ENCODE measurements at places on chromosomes 2 and 18.

GRCh38 chr2:176187899-176188773 lies at the start of gene HOXD1:
TSS of gene HOXD1 (plus strand) at chr2:176188668. CDS start at chr2:176188802, 134 bp downstream.
- no peak for DNase-seq

GRCh38 chr2:232787806-232788205 lies 11.4 kb upstream of the KCNJ13 start:
- DNase-seq: no peak

GRCh38 chr18:76502551-76502950 lies 7.5 kb upstream of the ZNF516 start:
- DNase-seq: no peak

DNA sequence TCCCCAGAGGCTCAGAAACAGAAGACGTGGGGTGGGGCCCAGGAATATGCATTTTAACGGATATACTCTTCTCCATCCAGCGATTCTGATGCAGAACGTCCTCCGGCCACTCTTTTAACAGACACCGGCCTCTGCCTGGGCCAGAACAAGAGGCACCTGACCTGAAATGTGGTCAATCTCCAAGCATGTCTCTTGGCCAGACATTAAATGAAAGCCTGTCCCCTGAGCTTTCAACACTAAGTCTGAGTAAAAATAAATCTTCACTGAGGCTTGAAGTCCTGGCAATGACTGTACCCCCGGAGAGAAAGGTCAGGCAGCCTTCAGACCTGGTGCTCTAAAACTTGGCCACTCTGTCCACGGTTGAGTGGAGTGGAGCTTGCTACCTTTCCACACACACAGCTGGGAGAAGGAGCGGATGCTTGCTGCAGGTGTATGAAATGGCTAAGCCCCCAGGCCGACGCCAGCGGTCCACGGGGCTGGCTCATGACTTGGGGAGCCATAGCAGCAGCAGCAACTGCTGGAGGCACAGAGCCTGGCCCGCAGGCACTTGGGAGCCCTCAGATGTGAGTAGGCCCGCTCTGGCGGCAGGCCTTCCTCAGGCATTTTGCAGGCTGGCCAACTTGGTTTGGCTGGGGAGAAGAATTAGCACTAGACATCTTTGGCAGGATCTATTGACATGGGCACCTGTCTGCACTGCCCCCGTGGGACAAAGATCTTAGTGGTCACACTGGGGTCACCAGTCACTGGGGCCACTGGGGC lies 79.7 kb downstream of the TMEM17 start:
- no peak for DNase-seq

DNA sequence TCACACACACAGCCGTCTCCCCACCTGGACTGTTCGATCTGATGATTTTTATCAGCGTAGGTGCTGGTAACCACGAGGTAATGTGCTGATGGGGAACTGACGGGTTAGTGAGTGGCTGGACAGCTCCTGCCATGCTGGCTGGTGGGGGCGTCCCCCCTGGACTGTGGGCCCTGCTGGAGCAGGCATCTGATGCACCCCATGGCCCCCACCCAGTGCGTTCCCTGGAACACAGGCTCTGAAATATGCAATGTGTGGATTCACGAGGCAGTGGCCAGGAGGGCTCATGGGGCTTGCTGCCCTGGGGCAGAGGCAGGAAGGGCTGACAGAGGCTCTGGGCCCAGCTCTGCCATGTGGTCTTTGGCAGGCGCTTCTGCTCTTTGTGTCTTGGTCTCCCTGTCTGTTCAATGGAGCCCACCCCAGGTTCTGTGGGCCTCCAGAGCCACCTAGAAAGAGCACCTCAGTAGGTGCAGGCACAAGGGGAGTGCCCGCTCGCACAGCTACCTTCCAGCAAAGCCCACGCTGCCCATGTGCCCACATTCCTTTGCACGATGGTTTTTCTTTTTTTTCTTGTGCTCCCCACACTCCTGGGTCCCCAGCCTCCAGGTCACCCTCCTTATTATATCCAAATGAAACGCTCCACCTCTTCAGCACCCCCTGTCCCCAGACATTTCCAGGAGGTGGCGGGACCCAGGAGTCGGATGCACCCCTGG lies 10.3 kb upstream of the PXDN start:
- DNase-seq: no peak

- no peak for DNase-seq
Measured at GRCh38 chr18:63161032-63161760, 158.4 kb downstream of the BCL2 start.

GRCh38 chr18:23596183-23596582 lies 9.9 kb upstream of the NPC1 start:
- no peak for DNase-seq

- no peak for DNase-seq
Measured at GRCh38 chr18:13309748-13310670, 91.4 kb downstream of the LDLRAD4 start.

DNA sequence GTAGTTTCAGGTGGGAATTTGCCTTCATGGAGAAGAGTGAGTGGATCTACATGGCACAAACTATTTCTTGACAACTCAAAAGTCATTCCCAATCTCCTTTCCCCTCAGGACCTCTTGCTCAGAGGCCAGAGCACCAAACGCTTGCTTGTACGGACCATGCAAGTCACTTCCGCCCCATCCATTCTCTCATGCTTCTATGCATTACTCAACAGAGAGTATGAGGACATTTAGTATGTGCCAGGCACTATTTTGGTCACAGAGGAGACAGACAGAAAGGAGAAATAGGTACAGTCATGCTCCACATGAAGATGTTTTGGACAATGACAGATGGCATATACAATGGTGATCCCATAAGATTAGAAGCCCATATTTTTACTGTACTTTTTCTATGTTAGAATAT lies 117.5 kb downstream of the ACTR3 start:
- DNase-seq: no peak

DNA sequence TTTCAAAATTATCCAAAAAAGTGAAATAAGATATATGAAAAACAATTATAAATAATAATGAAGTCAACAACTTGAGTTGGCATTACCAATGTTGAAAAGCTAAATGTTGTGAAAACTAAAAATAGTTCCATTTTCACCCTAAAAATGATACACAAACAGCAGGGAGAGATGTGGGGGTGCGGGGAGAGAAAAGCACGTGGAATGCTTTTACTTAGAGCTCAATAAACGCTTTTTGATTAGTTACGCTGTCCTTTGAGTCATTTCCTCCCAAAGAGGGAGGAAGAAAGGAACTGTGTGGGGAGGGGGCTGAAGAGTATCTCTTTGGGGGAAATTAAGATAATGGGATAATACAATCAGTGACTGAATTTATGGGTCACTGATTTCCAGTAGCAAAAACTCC lies 29.2 kb downstream of the ZNF521 start:
- DNase-seq: no peak

- DNase-seq: no peak
Measured at GRCh38 chr2:118249531-118249930, 161.3 kb downstream of the INSIG2 start.

GRCh38 chr18:35581898-35582641 lies 530 bp downstream of the GALNT1 start:
- peak; percentile 16 for DNase-seq

Measured in stimulated activated CD8-positive, alpha-beta memory T cell treated with anti-CD3 and anti-CD28 coated beads, Interleukin-2, amount 100 ng/mL, for 48 hours (primary cell).